ENCODE measurements at places on chromosomes 2 and 18. TPM values are rescaled to one million over a fixed set of nuclear protein-coding genes. Genes with fewer than 3 reads are reported as not detected.

DNA sequence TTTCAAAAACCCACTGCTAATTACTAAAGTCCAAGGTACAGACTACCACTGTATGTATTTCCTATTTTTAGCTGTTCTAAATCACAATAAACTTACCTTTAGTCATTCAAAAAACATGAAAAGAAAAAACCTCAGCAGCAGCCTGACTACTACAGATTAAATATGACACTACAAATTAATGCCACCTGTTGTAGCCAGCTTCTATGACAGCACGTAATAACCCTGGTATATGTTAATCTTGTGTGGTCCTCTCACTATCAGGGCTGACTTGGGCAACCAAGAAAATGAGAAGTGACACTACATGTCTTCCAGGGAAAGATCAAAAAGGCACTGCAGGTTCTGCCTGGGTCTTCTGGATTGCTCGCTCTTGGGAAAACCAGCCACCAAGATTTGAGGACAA, 90.6 kb upstream of the FAM124B start:
- DNase-seq = no peak

DNA sequence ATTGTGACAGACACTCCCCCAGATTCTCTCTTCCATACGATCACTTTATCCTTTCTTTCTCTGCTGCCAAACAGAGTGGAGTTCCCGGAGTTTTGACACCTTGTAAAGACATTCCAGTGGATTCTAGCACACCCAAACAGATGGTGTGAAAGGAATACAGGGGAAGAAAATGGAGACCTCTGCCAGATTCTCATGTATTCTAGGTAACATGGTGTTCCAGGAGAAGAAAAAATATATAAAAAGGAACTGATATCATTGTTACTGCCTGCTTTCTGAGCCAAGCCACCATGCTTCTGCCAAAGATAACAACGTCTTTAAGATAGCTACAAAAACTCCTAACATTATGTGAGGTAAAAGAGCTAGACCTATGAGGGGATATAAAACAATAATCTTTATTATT, 136.5 kb downstream of the TXNL1 start:
- DNase-seq = peak; percentile 93

DNA sequence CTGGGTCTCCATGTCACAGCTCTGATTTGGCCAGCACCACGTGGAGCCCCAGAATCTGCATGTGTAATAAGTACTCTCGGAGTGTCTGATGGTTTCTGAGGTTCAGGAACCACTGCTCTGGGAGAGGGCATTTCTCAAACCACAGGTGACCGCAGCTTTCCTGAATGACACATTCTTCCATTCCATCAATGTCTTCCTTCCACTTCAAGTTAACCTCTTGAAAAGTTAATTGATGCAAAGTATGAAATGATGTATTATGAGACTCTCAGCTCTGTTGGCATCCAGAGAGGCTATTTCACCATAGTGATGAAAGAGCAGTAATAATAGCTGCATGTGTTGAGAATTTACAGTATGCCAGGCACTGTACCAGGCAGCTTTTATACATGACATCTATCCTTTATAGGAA, 61.3 kb upstream of the CRIM1 start:
- DNase-seq = no peak

- peak; percentile 81 for DNase-seq
Observed at GRCh38 chr2:152506843-152507242, 171.9 kb downstream of the FMNL2 start.

DNA sequence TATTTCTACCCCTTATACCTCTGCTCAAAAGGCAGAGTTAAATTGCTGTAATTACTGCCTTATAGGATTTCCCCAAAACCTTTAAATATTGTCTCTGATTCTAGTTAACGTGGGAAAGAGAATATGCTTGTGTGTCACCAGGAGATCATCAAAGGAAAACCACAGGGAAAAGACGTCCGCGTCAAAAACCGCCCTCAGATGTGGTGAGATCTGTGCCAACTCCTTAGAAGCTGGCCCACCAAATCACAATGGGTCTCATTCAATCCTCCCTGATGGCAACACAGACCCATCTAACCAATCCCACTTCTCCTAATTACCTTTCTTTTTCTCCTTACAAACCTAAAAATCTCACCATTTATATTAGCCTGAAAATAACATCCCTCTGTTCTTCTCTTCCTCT, 25.4 kb downstream of the VPS54 start:
- DNase-seq = no peak

- DNase-seq = no peak
Observed at GRCh38 chr2:101763496-101764333, 66.2 kb downstream of the MAP4K4 start.

Gene DNAH7
- total RNA-seq = 0.05 TPM

Gene TEX44
- not detected for total RNA-seq

Gene ZNF532
- total RNA-seq = 70.1 TPM

Gene KLHL41
- total RNA-seq = 0.21 TPM

Gene D2HGDH
- 27.9 TPM for total RNA-seq

Gene RAX
- not detected for total RNA-seq

Gene PNPT1
- total RNA-seq = 34.2 TPM

Gene GKN2
- not detected for total RNA-seq

Data from endothelial cell of umbilical vein (primary cell).